Kidney capillary endothelial cell (primary cell): ENCODE measurements at places on chromosomes 11 and 22.

- DNase-seq: peak; percentile 44
These were observed 6.8 kb downstream of the NAA40 start for GRCh38 chr11:63945477-63946163.

DNA sequence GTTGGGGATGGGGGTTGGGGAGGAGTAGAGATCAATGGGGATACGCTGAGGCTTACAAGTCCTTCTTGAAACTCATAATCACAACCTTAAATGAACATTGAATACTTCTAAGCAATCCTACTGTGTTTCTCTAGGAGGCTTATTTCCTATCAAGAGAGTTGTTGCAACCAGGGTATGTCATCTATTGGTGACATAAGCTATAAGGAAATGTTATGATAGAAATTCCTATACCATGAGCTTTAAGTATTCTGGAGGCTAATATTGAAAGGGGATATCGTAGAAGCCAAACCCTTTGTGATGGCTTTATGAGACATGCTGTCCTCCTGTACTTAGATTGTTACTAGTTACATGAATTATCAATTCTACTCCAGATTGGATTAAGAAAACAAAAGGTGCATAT is 72.9 kb downstream of the DKK3 start:
- no peak for DNase-seq

GRCh38 chr22:35266277-35266676 is 9.0 kb downstream of the HMGXB4 start:
- no peak for DNase-seq

DNA sequence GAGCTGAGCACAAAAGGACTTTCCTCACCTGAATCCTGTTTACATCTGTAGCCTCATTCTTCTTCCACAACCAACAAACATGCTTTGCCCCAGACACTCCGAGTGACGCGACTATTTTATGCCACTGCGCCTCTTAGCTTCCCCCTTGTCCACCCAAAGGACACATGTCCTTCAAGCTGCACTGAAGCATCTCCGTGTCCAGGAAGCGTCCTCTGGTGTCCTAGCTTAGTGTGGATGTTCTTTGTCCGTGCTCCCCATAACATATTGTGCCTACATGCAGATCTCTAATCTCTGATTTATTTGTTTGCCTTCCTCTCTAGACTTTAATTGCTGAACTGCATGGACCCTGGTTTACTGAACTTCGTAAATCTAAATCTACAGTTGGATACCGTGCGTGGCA is 20.1 kb upstream of the CECR2 start:
- no peak for DNase-seq

GRCh38 chr11:29312812-29313211 is 704.0 kb downstream of the KCNA4 start:
- no peak for DNase-seq
